RPMI7951 (cell line): ENCODE measurements at places on chromosomes 1 and 21. TPM values are rescaled to one million over a fixed set of nuclear protein-coding genes. Genes with fewer than 3 reads are reported as not detected.

Gene HES2
- total RNA-seq, result under 0.01 and 0.10 TPM in 2 replicates

Gene FYB2
- total RNA-seq, result not detected in 2 replicates

Gene GSTM5
- 0.48 TPM in 1 of 2 replicates, not detected in the other for total RNA-seq

Gene RHCE
- 0.24 and 0.78 TPM in 2 replicates for total RNA-seq

- DNase-seq, result peak; percentile 45
These were observed 4.3 kb upstream of the KRTAP13-1 start for GRCh38 chr21:30391492-30392025.

DNA sequence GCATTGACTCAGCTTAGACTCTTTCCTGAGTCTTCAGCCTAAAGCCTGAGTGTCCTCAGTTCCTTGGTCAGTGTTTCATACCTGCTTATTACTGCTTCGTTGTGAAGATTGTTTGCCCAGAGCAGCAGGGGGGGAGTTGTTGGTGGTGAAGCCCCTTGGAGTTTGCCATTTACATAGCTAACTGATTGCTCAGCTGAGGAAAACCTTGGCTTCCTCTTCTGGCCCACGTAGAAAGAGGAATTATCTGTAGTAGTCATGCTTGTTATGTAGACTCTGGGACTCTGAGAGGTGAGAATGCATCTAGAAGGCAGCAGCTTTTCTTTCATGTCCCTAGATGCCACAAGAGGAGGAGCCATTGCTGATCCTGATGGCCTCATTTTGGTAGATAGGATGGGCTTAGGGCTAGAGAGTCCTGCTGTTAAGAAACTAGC lies 125.9 kb downstream of the MAST2 start:
- DNase-seq, result peak; percentile 70

DNA sequence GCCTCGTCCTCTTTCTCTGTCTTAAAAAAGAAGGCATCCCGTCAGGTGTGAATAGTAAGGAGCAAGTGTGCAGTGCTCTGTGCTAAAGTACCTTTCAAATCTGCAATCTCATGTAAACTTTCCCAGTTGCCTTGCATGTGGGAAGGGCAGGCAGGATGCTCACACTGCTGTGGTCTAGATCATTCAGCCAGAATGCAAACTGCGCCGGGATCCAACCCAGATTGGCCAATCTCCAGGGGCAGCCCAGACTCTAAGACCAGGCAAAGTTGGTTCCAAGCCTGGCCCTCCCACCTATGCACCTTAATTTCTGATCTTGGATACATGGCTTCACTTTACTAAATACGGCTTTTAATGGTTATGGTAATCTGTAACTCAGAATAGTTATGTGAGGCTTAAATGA lies 3.2 kb upstream of the MAP1LC3C start:
- no peak for DNase-seq

DNA sequence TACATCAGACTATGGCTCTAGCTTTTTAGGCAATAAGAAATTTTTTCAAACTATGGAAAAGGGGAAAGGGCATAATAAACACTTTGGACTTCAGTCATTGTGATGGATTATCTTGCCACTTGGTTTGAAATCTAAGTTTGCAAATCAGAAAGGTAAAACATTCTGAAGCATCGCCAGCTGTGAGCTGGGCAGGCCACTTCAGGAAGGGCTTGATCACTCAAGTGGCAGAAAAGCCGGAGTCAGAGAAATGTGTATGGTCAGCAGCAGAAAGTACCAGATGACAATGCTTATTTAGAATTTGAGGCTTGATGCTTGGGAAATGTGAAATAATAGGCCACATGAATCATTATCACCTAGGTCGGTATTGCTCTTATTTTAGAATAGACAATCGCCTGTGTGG lies 79.7 kb downstream of the ZNF648 start:
- no peak for DNase-seq

- DNase-seq, result peak; percentile 58
These were observed 642 bp upstream of the SLC16A1 start for GRCh38 chr1:112956544-112957132.

DNA sequence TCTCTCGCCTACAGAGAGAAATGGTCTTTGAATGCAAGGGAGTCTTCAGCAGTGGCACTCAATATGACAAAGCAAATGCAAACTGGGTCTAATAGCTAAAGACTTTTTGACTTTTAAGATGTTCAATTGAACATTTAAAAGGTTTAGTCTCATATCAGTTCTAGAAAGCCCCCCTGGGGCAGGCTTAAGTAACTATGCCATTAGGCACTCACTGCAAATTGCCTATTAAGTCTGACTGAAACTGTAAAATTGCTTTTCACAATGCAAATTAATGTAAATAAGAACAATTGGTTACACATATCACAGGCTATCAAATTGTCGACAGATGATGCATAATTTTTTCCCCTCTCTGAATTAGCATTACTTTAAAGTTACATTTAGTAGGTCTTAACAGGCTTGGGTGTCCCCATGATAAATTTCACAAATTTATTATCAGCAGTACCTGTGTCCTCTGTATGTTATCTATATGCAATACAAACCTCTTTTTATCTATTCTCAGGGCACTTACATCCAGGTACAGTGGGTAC lies 329.1 kb downstream of the LRRIQ3 start:
- no peak for DNase-seq

GRCh38 chr1:104991702-104992101 lies 1242.0 kb downstream of the AMY1C start:
- DNase-seq, result no peak
